ENCODE measurements at places on chromosomes 4 and X.

DNA sequence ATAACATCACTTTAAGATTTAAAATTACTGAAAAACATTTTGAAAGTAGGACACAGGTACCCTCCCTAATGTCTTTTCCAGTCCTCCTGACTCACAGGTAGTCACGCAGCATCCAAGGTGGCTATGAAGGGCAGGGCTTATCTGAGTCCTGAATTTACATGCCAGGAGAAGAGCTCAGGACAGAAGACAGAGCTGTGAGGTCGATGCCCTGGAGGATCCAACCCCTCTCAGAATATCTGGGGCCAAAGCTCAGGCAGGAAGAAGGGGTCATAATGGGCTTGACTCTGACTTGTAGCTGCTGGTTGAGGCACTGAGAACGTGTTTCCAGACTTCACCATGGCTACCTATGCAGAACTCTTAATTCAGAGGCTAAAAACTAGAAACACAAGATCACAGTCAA lies 177.5 kb downstream of the AASDH start:
- no peak for DNase-seq

DNA sequence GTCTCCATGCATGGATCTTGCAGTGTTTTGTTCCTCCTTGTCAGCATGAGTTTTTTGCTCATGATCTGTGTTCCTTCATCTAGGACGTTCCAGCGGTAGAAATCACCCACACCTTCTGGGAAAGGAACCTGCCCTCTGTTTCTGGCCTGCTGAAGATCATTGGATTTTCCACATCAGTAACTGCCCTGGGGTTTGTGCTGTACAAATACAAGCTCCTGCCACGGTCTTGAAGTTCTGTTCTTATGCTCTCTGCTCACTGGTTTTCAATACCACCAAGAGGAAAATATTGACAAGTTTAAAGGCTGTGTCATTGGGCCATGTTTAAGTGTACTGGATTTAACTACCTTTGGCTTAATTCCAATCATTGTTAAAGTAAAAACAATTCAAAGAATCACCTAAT lies 88.2 kb downstream of the MAOA start:
- no peak for DNase-seq

- no peak for DNase-seq
Measured at GRCh38 chr4:112847781-112848180, 201.7 kb upstream of the ANK2 start.

DNA sequence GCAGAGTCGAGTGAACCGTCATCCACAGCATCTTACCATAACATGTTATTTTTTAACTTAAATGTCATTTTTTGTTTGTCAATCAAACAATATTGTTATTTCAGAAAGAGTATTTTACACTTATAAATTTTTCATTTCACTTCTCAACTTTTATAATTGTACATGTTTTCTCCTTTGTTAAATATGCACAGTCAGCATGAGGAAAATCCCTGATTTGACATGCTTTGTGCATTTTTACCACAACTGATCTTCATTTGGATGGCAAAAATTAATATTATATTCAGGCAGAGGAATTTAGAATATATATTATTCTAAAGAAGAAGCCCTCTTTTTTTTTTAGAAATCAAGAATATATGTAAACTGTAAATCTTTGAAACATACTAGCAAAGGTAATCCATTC lies 958.0 kb upstream of the PCDH7 start:
- no peak for DNase-seq

DNA sequence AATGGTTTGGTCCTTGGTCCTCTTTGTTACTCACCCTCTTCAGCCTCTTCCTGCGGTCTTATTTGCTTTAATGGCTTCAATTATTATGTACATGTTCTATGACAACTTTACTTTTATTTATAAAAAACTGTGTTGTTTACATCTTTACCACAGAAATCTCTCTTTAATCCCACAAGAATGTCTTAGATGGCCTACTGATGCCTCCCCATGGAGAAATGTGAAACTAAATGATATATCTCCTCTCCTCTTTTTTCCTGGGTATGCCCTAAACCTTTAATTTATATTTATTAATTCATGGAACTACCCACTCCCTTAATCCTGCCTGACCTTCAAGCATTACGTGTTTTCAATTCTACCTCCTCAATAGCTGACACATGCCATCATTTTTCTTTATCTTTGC lies 573.2 kb downstream of the CENPC start:
- DNase-seq: no peak

DNA sequence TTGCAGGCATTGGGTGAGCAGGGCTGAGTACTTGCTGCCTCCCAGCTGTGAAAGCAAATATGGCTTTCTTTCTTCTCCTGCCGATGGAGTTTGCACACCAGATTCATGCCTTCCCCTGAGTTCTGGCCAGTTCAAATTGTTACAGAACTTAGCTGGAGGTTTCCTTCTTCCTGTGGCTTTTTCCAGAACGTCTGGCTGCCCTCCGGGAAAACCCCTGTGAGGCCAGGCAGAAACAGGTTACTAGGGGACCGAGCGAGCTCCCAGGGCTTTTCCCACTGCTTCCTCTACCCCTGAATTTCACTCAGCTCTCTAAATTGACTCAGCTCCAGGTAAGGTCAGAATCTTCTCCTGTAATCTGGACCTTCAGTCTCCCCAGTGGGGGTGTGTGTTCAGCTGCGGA lies 482.4 kb downstream of the C4orf33 start:
- no peak for DNase-seq

GRCh38 chrX:50812995-50813842 lies 775 bp downstream of the SHROOM4 start:
- DNase-seq: no peak

DNA sequence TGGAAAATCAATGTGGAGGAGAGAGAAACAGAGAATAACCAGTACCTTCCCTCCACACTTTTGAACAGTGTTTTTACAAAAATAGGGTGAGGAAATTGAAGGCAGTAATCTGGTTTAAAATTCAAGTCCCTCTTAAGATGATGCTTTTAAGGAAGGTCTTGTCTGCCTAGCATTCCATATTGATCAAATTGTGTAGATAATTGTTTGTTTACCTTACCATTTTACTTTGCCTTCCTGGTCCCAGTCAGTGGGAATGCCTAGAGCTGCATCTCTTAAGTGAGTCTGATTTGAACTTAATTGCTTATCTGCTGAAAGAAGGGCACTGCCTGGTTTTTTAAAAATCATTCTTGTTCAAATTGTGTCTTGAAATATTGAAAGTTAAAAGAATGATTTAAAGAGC lies 14.4 kb upstream of the MAOA start:
- no peak for DNase-seq

DNA sequence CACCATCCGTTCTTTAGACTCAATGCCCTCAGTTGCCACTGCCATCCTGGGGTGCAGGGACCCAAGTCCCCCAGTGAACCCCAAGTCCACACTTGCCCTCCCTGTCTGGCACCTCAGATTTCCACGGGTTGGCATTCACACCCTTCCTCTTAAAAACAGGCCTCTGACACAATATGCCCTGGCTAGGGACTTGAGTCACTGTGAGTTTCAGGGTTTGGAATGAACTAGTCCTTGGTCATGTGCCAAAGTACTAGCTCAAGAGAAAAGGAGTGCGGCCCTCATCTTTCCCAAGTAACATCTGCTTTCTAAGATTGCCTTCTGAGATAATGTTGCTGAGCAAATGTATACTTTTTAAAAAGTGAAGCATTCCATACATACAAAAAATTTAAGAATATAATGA lies 134.0 kb downstream of the MID1 start:
- no peak for DNase-seq

GRCh38 chr4:2408401-2408958 lies 10.0 kb downstream of the ZFYVE28 start:
- DNase-seq: no peak

GRCh38 chr4:183823434-183823833 lies 81.7 kb upstream of the STOX2 start:
- DNase-seq: no peak

- no peak for DNase-seq
Measured at GRCh38 chrX:47992095-47992380, 11.8 kb downstream of the ZNF182 start.

GRCh38 chrX:24276015-24276414 lies 37.9 kb downstream of the SUPT20HL2 start:
- no peak for DNase-seq

DNA sequence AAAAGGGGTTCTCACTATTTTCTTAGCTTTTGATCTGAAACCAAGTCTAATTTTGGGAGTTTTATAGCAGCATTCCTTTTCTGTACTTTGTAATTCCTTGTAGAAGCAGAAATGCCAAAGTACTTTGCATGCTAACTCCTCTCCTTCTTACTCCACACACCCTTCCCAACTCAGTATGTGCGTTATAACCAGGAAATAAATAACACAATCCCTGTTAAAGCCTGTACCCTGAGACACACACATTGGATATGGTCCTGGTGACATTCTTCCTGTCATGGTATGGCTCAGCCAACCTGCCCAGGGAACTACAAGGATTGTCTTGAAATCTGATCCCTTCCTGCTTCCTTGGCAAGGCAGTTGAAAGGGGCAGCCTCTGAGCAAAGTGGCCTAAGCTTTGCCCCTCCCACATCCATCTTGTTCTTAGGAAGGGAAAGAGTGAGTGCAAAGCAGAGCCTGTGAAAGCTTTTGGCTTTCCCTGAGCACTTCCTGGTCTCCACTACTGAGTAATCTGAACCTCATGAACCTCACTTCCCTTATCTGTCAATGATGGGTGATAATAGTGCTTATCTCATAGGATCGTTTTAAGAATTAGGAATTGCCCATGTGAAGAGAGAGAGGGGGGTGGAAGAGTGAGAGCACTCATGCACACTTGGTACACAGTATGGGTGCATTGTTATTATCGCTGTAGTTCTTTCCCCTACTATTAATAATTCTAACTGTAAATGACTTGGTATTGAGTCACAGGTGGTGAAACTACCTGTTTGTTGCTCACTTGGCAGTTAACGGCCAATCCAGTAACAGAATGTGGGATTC lies 109.3 kb downstream of the AFF2 start:
- no peak for DNase-seq

- DNase-seq: no peak
Measured at GRCh38 chr4:8278421-8279287, 9.1 kb downstream of the HTRA3 start.

- no peak for DNase-seq
Measured at GRCh38 chr4:3397128-3397527, 44.6 kb upstream of the HGFAC start.

DNA sequence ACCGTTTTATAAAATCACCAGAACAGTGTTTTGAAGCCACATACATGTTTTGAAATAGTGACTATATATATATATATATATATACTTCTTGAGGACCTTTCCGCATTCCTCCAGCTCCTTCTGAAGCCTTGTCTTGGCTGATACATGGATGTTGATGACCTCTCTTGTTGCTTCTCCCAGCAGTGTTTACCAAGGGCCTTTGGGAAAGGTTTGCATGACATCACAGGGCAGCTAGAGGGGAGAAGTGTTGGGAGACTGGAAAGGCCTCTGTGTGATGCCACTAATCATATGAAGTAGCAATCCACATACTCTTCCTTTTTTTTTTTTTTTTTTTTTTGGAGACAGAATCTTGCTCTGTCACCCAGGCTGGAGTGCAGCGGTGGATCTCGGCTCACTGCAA lies 22.5 kb downstream of the WDR44 start:
- DNase-seq: no peak

DNA sequence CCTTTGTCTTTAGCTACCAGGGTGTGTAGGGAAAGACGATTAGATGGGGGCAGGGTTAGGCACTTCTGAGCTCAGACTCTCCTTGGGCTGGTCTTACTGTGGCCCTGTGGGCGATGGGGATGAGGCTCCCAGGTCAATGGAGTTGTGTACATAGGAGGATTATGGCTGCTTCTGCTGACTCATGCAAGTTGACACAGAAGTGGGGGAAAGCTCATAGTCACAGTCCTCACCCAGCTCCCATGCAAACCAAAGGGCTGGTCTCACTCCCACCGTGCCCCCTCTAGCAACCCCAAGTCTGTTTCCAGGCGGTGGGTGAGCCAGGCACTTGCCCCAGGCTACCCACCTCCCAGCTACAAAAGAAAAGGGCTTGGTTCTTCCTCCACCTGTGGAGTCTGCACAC lies 24.4 kb upstream of the VSIG4 start:
- DNase-seq: no peak

GRCh38 chr4:22554670-22555069 lies 38.8 kb upstream of the ADGRA3 start:
- no peak for DNase-seq

GRCh38 chr4:125728568-125728967 lies 413.8 kb downstream of the FAT4 start:
- no peak for DNase-seq
